ENCODE measurements at places on chromosomes 5 and 9. TPM values are rescaled to one million over a fixed set of nuclear protein-coding genes. Genes with fewer than 3 reads are reported as not detected.

PCDHB8 gene
- not detected for total RNA-seq

SVEP1 gene
- 5.8 TPM for total RNA-seq

DNA sequence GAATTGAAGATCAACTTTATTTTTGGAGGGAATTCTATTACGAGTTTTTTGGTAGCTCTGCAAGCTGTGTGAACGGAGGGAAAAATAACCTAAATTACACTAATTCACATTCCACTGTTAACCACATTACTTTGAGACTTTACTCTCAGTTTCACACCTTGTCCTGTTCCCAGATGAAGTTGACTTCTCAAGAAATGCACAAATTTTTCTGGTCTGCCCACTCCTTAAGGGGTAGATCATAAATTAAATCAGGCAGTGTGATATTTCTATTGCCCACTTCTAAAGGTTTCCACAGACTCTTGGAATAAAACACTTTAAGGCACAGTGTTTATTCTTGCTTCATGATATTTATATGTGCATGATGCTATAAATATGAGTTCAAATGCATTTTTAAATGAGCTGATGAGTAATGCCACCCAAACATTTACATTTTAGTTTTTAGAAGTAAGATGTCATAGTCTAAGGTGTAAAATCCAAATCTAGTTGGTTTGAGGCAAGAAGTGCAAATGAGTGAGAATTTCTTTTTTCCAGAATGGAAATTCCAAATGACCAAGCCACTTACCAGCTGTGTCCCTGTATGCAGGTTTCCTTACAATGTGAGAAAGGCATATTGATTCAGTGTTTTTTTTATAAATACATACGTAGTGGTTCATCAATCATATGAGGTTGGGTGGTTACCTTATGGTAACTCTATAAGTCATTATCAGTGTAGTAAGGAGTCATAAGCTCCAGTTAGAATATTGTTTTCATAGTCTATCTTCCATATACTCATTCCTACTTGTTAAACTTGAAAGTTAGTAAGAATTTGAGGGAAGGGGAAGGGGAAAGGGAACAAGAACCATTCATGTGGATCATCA is 437.7 kb upstream of the MEF2C start:
- H3K4me3 ChIP-seq: no peak overlapping the region
- no peak overlapping the region for H3K27ac ChIP-seq
- H3K27me3 ChIP-seq: no peaks in the 10 kb centered on the region
- no peak for DNase-seq

GRCh38 chr9:87372356-87372851 is 125.3 kb upstream of the DAPK1 start:
- H3K4me1 ChIP-seq: peaks cover 9% of the 10 kb centered on the region
- no peaks in the 10 kb centered on the region for H3K27me3 ChIP-seq
- H3K36me3 ChIP-seq: no peaks in the 10 kb centered on the region
- no peak for DNase-seq
- H3K4me3 ChIP-seq: no peak overlapping the region

Measured in suprapubic skin (tissue), 4 donors.